ENCODE measurements at places on chromosomes 1 and 21.

DNA sequence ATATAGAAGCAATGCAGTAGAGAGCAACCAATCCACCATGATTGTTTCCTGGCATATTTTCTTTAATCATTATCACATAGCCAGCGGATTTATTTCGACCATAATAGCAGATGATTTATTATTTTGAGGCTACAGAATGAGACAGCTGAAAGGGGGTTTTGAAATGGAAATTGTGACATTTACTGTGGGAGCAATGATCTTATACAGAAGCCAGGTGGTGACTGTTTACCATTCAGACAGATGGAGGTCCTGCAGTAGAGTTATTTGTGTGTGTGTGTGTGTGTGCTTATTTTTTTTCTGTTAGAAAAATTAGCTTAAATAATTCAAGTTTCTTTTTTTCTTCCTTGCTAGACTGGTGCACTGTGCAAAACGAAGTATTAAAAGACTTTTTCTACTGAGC lies 1784.5 kb downstream of the MRPL39 start:
- DNase-seq, result no peak

DNA sequence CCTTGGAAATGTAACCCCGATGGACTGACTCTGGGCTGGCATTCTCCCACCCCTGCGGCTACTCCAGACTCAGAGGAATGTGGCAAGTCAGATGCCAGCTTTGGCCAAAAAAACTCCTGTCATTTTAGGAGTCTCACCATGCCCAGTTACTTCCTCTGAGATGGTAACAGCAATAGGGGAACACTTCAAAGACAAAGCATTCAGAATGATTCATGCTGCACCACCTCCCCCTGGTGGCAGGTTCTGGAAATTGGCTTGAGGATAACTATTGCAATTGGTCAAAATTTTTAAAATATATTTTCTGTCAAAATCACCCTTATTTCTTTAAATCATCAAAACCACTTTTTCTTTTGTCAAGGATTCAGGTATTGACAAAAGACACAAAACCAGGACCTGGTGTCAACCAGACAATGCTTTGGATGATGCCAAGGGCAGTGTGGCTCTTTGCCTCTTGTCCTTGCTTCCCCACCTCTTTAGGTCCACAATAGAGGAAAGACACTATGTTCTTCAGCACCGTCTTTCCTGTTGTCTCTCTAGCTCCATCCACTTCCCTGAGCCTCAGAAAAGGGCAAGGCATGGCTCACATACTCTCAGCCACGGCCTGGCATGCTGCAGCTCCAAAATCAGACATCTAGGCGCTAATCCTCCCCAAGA lies 9.9 kb upstream of the CDCA8 start:
- DNase-seq, result no peak

GRCh38 chr1:64162151-64162550 lies 41.3 kb upstream of the UBE2U start:
- DNase-seq, result no peak

DNA sequence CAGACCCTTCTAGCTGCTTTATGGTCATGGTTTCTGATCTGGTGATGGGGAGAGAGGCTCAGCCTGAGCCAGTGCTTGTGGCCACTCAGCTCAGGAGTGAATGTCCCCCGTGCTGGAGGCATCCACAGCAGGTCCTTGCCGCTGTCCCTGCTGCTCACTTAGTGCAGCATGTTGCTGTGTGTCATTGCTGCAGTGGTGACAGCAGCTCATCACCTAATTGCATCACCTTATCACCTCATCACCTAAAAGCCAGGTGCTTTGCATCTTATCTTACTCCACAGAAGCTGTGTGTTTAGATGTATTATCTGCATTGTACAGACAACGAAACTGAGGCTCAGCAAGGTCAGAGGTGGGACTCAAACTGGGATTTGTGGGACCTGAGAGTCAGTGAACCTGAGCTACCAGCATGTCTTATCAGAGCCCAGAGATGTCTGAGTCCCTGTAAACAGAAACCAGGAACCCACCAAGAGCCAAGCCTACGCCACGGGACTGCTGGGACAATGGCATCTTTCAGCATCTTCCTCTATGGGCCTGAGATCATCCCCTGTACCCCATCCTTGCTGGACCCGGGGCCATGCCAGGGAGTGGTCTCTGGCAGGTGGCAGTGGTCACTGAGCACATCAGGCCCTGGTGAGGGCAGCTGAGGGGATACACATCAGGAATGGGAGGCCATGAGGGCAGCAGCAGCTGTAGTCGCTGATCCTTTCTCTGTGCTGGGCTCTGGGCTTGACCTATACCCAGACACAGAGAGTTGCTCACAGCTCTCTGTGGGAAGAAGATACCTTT lies 6.5 kb downstream of the PODN start:
- DNase-seq, result no peak

GRCh38 chr21:26965040-26965906 lies 1.6 kb downstream of the ADAMTS5 start:
- DNase-seq, result no peak

DNA sequence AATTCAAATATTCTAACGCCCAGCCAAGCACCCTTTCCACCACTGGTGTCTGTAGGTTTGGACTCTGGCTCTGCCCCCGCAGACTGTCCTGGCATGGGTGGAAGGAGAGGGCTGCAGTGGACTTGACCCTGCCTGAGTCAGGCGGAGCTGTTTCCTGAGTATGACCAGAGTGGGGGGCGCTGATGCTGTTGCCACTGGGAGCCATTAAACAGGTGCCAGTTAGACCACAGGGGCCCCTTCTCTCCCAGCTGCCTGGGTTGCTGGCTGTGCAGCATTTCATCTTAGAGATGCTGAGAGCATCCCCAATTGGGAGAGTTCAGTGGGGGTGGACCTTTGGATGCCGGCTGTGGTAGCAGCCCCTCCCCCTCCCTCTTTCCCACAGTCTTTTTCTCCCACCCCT lies 539.5 kb downstream of the MATN1 start:
- DNase-seq, result no peak

- no peak for DNase-seq
Observed at GRCh38 chr1:216475659-216476276, 52.5 kb upstream of the USH2A start.

DNA sequence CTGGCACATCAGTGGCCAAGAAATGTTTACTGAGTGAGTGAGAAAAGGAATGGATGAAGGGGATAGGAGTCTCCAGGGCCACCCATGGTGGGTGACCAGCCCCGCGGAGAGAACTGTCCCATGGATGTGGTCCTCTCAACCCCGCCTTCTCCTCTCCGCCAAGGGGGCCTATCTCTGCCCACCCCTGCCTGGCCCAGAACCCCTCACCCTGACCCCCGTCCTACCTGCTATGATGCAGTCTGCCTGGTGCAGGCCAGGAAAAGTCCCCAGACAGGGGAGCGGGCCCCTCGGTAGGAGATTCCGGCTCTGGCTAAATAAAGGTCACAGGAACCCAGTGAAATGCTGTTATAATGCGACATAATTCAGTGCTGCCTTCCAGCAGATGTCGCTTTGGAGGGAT lies 107.6 kb downstream of the PTPRU start:
- DNase-seq, result no peak

DNA sequence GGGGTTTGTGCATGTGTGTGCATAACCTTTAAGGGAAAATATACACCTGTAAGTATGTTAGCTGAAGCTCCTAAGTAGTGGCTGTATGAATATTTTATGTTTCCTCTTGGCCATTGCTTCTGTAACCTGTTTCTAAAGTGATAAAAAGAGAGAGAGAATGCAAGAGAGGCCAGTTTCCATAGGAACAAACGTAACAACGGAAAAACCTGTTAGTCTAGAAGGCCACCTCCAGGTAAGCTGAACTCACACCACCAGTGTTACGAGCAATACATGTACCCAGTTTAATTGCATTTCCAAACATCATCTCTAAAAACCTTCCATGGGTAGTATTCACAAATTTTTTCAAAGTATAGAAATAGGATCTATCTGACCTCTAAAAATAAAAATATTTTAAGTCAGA lies 63.1 kb downstream of the PLPPR4 start:
- DNase-seq, result no peak

- no peak for DNase-seq
Observed at GRCh38 chr1:61104220-61104671, 21.9 kb downstream of the NFIA start.

- DNase-seq, result no peak
Observed at GRCh38 chr1:220879509-220880361, 492 bp downstream of the HLX start.

GRCh38 chr1:106498238-106498637 lies 558.2 kb upstream of the PRMT6 start:
- DNase-seq, result no peak

GRCh38 chr1:209601809-209602657 lies 18.5 kb downstream of the CAMK1G start:
- DNase-seq, result no peak

DNA sequence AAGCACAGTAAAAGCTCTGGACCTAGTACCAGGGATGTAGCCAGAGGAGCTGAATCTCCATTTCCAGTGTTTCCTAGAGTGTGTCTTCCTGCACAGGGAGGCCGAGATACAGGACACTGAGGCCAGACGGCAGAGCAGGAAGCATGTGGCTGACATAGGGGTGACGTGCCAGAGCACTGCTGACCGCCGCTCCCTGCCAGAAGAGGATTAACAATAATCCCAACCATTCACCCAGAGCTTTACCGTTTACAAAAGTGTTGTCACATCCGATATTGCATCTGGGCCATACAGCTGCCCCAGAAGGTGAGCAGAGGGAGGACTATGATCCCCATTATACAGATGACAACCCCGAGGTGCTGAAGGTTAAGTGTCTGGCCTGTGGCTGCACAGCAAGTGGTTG lies 5.8 kb upstream of the CLDN19 start:
- no peak for DNase-seq

DNA sequence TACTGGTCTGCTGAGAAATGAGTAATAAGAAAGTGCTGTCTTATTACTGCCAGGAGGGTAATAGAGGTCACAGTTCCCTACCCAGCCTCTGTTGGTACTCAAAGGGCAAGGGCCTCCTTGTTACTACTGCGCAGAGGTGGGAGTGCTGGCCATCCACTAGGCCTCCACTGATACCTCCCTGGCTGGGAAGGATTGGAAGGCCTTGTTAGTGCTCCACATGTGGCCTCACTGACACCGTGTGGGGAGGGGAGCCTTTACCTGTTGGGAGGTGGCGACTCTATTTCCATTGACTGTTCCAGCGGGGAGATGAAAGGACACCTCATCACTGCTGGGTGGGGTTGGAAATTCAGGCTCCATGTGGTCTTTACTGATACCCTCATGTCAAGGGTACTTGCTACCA lies 57.8 kb upstream of the USP24 start:
- DNase-seq, result no peak

- DNase-seq, result no peak
Observed at GRCh38 chr1:224392411-224393249, 36.0 kb downstream of the CNIH4 start.

GRCh38 chr1:227893300-227893948 lies 54.3 kb downstream of the WNT9A start:
- DNase-seq, result no peak

DNA sequence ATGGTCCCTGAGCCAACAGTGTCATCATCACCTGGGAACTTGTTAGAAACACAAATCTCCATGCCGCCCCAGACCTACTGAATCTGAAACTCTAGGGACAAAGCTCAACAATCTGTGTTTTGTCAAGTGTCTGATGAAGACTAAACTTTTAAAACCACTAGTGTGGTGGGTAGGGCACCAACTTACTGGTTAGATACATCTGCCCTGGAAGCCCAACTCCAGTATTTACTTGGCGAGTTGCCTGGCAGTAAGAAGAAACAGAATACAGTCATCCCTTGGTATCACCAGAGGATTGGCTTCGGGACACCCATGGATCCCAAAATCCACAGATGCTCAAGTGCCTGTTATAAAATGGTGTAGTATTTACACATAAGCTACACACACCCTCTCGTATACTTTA lies 367.9 kb upstream of the DUSP10 start:
- no peak for DNase-seq

- no peak for DNase-seq
Observed at GRCh38 chr1:201361652-201362504, 15.6 kb downstream of the TNNT2 start.

DNA sequence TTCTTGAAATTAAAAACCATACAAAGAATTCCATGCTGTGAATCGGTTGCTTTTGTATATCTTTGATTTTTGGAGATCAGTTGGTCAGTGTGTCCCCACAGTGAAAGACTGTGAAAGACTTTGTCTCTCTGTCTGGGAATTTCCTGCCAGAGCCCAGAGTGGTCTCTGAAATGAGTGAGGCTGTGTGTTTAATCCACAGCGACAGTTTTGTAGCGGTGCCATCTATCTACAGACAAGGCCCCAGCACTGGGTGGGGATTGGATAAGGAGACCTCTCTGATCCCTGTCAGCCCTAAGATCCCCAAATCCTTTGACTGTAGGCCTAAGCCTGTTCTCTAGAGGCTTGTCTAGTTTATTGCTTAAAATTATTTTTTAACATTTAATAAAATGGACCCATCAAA lies 10.3 kb downstream of the GPR25 start:
- DNase-seq, result no peak

- DNase-seq, result peak; percentile 2
Observed at GRCh38 chr1:235553112-235553551, 48.9 kb upstream of the B3GALNT2 start.

- no peak for DNase-seq
Observed at GRCh38 chr1:7366955-7367665, 404.0 kb upstream of the VAMP3 start.

DNA sequence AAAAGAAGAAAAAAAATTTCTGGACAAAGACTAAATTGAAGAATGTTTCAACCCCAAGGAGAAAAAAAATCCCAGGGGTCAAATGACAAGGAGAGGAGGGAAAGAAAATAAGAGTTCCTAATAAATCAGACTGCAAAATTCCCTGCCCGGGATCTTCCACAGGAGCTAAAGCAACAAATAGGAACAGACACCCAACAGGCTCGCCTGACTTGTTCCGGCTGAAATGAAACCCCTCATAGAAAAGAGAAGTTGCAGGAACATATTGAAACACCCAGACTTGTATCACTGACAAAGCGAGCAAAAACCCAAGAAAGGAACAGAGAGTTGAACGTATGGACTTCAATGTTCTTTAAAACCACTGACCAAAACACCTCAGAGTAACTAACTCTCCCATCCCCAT lies 123.0 kb downstream of the TIAM1 start:
- no peak for DNase-seq

Data from AG04449 (cell line).